Esophagus mucosa (tissue), 1 donor: ENCODE measurements at places on chromosomes 4 and X.

- no peak for ATAC-seq
Measured at GRCh38 chr4:137711502-137711901, 179.2 kb upstream of the PCDH18 start.

GRCh38 chr4:112270640-112271421 lies 14.9 kb downstream of the TIFA start:
- peak; percentile 54 for ATAC-seq

DNA sequence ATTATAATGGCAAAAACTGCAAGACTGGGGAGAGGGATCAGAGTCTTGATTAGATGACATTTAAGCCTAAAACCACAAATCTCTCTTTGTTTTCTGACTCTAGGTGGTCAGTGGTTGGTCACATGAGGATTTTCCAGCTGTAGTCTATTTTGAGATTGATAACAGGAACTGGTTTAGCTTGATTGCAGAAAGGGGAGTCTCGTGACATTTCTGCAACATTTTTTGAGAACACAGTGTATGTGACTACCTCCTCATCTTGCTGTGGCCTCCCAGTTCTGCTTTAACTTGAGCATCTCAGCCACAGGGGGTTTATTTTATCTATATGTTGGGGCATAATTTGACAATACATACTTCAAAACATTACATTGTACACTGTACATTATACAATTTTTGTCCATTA lies 726.4 kb upstream of the MAGEB2 start:
- ATAC-seq = no peak

DNA sequence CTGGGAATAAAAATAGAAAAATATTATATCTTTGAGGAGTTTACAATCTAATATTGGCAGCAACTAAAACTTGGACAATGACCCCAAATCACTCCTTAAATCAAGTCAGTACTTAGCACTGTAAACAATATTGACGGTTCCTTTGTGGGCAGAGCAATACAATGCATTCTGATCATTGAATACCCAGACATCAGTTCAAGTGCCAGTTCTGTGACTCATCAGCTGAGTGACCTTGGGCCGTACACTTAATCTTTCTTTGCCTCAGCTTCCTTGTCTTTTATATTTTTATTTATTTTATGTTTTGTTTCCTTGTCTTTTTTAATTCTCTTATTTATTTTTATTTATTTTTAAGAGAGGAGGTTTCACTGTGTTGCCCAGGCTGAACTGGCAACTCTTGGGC lies 112.2 kb upstream of the ANXA3 start:
- ATAC-seq = no peak

- no peak for ATAC-seq
Measured at GRCh38 chr4:53494851-53495250, 96.4 kb downstream of the LNX1 start.

GRCh38 chr4:73676861-73677323 lies 56.7 kb upstream of the RASSF6 start:
- ATAC-seq = peak; percentile 81

DNA sequence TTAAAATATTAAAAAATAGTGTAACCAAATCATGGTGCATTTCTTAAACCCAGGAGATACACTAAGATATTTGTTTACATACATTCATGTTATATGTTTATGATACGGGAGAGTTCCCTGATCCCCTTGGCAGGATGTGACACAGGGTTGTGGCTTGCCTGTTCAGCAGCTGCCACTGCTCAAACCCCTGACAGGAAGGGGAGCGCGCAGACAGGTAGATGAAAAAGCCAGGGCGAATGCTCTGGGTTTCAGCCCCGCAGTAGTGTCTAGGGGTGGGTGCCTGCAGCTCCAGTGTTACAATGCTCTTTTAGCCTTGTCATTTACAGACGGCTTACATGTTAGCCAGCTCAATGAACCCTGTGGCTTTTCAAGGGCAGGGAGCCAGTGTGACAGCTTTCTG lies 1343.8 kb upstream of the IGFBP7 start:
- no peak for ATAC-seq

DNA sequence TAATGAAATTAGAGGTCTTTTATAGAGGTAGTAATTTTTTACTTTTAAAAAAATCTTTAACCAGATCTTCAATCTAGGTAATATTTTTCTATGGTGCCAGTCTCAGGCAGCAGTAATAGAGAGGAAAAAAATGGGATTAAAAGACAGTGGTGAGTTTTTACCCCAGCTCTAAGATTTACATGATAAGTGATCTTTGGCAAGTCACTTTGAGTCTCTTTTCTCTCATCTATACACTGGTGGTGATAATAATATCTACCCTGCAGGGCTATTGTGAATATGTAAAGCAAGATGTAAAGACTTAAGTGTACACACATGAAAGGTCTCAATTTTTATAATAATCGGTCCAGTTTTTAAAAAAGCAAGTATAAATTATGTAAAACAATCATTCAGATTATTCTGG lies 786.2 kb upstream of the POU3F4 start:
- ATAC-seq = no peak

GRCh38 chr4:48831532-48832030 lies 693 bp downstream of the OCIAD1 start:
- ATAC-seq = no peak

DNA sequence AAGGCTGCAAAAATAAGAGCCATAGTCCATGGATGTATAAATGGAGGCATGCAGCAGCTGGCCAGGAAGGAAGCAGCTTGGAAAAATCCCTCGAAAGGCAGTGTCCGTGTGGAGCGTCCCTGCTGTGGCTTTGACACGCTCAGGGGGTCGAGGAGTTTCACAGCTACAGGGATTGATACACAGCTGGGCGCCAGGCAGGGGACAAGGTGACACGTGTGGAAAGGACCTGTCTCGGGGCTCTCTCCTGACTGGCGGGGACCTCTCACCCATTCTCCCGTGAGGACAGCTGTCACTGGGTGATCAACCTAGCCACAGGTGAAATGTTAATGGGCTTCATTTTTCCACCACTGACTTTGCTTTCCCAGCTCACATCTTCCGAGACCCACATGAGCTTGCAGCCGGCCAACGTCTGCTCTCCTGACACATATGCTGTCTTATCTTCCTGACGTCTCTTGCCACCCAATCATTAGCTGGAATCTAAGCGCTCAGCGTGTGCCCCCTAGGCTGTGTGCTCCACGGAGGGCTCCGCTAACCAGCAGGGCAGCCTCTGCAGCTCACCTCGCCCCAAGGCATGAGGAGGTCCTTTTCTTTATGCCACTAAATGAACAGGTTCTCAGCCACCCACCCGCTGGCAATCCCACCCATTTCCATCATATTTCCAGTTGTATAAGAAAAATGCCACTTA lies 89.4 kb upstream of the AFAP1 start:
- ATAC-seq = no peak

GRCh38 chr4:29213020-29213419 lies 1507.1 kb upstream of the PCDH7 start:
- ATAC-seq = no peak

- ATAC-seq = no peak
Measured at GRCh38 chrX:73940893-73941470, 363.0 kb upstream of the ZCCHC13 start.

GRCh38 chrX:24703185-24703494 lies 9.4 kb downstream of the POLA1 start:
- ATAC-seq = no peak

DNA sequence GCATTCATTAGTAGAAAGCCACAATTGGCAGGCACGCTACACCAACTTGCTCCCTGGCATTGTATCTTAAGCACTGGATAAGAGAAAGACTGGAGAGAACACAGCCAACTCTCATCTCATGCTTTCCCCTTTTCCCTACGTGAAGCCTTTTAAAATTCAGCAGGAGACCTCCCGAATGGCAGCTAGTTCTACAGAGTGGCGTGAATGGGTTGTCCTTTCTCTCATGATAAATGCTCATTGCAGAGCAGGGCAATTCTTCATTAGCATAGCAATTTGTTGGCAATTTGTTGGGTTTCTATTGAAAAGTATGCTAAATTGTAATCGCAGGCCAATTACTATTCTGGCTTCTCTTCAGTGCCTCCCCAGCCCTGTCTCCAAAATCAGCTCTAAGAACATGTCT lies 48.0 kb downstream of the SEPTIN11 start:
- ATAC-seq = no peak

- ATAC-seq = no peak
Measured at GRCh38 chr4:38660838-38661237, 3.2 kb upstream of the KLF3 start.

GRCh38 chr4:4248885-4249203 lies 821 bp upstream of the TMEM128 start:
- ATAC-seq = no peak

- ATAC-seq = no peak
Measured at GRCh38 chr4:151777471-151777870, 16.7 kb upstream of the GATB start.

GRCh38 chr4:56743550-56743949 lies 62.5 kb upstream of the HOPX start:
- no peak for ATAC-seq

DNA sequence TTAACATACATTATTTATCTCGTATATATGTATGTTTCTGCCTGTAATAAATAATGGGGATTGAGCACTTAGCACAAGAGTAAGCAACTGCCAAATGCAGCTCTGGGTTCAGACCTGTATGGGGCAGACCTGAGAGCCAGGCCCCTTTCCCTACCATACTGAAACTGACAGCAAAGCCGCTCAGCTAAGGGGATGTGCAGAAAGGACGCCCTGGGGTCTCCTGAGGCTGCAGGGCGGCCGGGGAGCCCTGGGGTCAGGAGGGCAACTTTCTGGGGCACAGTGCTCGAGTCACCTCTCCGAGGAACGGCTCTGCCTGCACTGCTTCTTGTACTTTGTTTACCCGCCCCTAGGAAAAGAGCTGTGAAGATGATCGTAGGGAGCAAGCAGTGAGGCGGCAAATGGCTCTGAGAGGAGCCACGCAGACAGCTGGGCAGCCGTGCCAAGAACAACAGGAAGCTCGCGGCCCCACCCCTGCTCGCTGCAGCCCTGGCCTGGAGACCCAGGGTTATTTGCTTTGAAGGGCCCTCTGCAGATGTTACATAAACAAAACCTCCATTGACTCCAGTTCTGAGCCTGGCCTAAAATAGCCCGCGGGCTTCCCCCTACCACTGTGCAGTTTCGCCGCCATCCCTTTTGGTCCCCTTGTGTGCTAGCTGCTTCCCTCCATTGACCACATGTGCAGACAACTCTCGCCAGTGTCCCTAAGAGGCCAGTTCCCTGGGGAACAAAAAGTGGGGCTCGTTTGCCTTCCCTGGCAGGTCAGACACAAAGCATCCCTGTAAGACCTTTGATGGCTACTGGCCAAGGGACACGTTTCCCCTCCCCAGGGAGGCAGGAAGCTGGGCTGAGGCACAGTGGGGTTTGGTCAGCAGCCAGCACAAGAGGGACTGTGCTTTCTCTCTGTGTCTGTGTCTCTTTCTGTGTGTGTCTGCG lies 111.3 kb upstream of the LNX1 start:
- ATAC-seq = peak; percentile 77

DNA sequence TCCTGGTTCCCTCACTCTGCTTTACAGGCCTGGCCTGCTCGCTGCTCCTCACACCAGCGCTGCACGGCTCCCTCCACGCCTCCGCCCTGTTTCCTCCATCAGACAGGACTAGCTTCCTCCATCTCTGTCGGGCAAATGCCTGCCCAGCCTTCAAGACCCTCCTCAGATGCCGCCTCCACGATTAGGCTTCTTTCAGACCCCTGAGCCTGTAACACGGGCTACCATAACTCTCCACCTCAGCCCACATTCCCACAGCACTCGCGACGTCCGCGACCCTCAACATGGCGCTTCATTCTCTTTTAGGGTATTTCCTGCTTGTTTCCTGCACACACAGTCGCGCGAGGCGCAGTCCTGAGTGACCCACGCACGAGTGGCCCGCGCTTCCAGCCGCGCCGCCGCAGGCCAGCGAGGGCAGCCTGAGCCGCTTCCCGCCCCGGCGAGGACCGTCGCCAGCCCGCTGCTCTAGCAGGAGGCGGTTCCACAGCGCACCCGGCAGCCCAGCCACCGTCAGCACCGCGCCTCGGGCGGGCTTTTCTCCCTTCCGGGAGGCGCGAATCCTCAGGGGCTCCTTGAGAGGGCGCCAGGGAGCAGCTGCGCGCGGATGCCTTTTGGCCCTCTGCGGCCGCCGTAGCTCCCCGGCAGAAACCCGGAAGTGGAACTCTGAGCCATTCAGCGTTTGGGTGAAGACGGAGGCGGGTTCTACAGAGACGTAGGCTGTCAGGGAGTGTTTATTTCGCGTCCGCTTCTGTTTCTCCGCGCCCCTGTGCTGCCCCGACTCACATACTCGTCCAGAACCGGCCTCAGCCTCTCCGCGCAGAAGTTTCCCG lies at the start of gene FRG1:
Gene FRG1 (plus strand): TSS at position 695 of the 827 bp plus-strand sequence. CDS start 138 bp downstream, outside the sequence.
- ATAC-seq = peak; percentile 100

DNA sequence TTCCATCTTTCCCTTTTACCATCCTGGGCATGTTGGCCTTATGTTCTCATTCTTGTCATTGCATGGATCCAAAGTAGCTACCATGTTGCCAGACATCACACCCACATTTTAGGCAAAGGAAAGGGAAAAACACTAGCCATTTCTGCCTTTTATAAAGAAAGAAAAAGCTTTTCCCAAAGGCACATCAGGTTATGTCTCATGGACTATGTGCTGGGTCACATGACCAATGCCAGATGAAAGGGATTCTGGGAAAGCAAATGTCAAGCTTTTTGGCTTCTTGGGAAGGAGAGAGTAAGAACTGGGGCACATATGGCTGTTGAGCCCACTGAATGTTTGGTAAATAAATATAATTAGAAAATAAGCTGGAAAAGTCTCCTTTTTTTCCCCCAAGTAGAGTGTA lies 4.3 kb upstream of the SOD3 start:
- no peak for ATAC-seq

- no peak for ATAC-seq
Measured at GRCh38 chr4:184346682-184347081, 127.7 kb downstream of the IRF2 start.

DNA sequence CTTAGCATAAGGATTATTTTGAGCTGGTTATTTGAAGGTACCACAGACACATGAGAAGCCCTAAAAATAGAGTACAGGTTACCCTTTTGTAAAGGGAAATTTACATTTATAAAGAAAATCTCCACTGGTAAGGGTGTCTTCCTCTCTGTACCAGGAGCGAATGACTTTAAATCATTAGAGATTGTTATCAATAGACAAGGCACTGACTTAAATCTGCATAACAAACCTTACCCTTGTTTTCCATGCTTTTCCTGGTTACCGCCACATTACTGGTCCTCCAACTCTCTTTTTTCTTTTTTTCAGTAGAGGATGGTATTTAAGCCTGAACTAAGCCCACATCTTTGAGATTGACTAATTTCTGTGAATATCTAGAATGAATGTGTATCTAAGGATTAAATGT lies 129.8 kb downstream of the SLC7A11 start:
- no peak for ATAC-seq

DNA sequence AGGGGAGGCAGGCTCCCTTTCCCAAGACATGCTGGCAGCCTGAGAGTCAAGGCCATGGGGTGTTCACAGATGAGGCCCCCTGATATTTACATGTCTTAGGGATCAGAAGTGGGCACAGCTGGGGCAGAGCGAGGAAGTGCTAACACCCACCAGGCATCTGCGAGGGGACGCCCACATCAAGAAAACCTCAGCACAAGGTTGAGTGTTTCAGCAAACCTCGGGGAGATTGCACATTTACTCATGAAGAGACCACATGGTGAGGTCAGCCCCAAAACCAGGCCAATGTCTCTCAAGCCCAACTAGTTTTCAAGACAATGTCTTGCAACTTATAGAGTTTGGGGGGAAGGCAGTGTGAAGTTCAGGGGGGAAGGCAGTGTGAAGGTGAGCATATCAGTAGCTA lies 55.2 kb downstream of the CLNK start:
- ATAC-seq = no peak

- no peak for ATAC-seq
Measured at GRCh38 chrX:20729416-20729815, 462.7 kb upstream of the RPS6KA3 start.

GRCh38 chr4:59818656-59819055 lies 1381.5 kb upstream of the ADGRL3 start:
- ATAC-seq = no peak

- ATAC-seq = no peak
Measured at GRCh38 chrX:39574178-39574577, 523.6 kb downstream of the BCOR start.
